ENCODE measurements at places on chromosomes 1 and 21.

- DNase-seq: no peak
These were observed 1.2 kb downstream of the MAN1A2 start for GRCh38 chr1:117368116-117369108.

- DNase-seq: peak; percentile 48
These were observed 1.3 kb upstream of the S100A10 start for GRCh38 chr1:151994956-151995355.

DNA sequence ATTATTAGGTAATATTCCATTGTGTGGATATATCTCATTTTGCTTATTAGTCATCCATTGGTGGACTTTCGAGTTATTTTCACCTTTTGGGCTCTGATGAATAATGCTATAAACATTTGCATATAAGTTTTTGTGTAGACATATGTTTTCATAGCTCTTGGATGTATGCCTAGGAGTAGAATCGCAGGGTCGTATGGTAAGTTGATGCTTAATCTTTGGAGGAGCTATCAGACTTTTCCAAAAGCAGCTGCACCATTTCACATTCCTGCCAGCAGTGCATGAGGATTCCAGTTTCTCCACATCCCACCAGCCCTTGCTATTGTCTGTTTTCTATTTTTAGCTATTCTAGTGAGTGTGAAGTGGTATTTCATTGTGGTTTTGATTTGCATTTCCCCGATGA lies 120.3 kb upstream of the TMEM51 start:
- no peak for DNase-seq

DNA sequence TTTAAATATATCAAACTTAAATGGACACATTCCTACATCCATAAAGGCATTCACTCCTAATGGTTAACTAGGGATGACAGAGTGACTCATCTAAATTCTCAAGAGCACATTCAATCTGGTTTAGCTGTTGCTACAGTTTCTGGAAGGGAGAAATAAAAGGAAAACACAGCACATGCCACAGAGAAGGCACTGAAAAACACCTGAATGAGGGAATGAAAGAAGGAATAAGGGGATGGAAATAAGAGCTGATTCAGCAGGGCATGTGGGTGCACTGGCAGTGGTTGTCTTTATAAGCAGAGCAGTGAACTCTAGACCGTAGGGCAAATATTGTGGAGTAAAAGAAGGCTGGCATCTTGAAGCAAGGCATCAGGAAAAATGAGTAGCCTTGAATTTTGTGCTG lies 79.3 kb downstream of the LHX4 start:
- no peak for DNase-seq

- DNase-seq: no peak
These were observed 11.4 kb upstream of the ASCL5 start for GRCh38 chr1:201138311-201138840.
